H4 (cell line): ENCODE measurements at places on chromosomes 6 and 20.

DNA sequence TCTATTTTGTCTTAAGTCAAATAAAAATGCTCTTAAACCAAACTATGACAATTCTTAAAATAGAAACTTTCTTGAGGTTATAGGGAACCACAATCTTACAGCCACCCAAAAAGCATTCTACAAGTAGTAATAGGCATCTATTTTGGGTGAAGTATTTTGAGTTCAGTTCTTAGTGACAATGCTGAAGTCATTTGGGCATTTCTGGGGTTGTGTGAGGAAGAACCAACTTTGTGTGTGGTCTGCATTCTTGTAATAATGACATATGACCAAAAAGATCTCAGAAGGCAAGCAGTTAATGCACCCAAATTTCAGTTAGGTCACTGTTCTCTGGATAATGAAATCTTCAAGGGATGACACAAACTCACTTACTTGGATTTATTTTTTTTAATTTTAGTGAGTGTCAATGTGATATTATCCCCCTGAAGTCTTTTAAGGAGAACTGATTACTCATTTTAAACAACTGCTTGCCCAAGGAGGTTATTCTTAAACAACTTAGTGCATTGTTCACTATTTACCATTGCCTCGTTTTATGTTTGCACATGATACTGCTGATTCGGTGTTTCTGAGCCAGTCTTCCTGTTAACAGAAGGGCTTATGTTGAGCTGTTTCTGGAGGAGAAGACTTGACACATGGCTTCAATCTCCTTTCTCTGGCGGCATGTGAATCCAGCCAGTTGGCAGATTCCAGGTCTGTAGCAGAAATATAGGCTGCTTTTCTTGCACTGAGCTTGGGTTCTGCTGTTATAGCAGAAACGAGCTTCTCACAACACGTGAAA, 618.9 kb downstream of the BCKDHB start:
- no peak for DNase-seq

- no peak for DNase-seq
These were observed 38.2 kb upstream of the SLCO4A1 start for GRCh38 chr20:62603907-62604785.

DNA sequence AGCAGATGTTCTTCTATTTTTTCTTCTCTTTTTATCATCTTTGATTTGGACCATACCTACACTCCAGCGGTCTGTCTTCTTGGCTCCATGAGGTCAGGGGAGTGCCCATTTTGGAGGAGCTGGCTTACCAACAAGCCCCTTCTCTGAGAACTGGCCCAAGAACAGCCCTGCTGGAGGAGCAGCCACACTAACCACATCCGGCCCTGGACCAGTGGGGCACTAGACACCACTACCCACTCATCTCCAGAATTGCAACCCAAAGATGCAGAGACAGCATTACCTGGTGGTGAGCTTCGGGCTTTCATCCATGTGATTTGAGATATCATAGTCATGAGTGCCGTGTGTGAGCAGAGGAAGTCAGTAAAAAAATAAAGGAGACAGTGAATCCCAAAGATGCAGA, 599.4 kb upstream of the CDH4 start:
- DNase-seq = no peak

GRCh38 chr6:158717341-158718330, 67.8 kb downstream of the SYTL3 start:
- no peak for DNase-seq

- no peak for DNase-seq
These were observed 162.7 kb downstream of the TBC1D7 start for GRCh38 chr6:13165502-13166172.

GRCh38 chr20:18754030-18754652, 59.4 kb upstream of the SCP2D1 start:
- DNase-seq = no peak

GRCh38 chr6:21305893-21306332, 287.6 kb upstream of the SOX4 start:
- peak; percentile 82 for DNase-seq

GRCh38 chr6:137923866-137924653, 57.0 kb downstream of the TNFAIP3 start:
- no peak for DNase-seq

- DNase-seq = no peak
These were observed 156.2 kb upstream of the JARID2 start for GRCh38 chr6:15089569-15090144.

DNA sequence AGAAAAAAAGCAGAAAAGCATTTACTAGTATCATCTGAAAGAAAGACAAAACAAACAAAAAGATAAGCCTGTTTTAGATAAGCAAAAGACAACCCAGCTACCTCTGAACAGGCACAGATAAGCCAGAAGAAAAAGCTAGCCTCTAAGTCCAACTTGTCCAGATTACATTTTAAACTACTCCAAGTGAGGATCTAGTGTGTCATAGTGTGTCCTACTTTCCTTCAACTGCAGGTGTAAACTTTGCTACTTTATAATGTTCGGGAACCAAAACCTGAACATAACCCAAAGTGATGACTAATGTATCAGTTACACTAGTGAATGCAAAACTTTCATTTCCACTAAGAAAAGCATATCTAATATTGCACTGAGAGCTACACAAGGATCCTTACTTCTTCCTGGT, 19.5 kb downstream of the ADNP start:
- DNase-seq = no peak

DNA sequence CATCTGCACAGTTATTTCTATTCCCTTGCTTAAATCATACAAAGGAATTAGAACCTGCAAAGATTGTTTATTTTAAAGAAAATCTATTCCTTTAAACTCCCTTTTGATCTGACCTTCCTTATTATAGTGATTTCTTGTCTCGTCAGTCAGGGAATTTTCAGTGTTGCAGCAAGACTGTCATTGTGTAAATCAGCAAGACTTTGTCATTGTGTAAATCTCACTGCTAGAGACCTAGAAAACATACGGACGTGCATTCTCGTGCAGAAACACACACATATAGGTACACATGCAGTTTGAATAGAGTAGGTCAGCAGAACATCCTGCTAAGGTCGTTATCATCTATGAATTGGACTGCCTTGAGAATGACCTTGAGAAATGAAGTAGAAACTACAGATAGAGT, 6.2 kb upstream of the SGK1 start:
- DNase-seq = no peak

DNA sequence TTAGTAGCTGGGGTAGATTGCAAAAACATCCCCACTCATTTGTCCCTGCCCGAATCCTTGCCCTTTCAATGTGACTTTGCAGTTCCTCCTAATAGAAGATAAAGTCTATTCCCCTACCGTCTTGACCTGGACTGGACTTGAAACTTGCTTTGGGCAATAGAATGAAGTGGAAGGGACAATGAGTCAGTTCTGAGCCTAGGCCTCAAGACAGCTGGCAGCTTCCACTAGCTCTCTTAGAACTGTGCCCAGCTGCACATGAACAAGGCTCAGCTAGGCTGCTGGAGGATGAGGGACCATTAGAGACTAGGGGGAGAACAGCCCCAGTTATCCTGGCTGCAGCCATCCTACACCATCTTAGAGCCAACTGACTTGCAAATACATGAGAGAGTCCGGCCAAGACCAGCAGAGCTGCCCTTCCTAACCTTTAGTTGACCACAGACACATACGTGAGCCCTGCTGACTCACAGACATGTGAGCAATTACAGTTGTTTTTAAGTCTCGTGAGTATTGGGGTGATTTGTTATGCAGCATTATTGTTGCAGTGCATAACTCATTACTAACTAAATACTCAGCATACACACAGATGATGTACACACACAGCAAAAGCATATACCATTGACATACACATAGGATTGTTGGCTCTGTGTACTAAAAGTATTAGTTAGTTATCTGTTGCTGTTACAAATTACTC, 105.5 kb downstream of the DHX35 start:
- no peak for DNase-seq
